ENCODE measurements at places on chromosomes 5 and 9.

DNA sequence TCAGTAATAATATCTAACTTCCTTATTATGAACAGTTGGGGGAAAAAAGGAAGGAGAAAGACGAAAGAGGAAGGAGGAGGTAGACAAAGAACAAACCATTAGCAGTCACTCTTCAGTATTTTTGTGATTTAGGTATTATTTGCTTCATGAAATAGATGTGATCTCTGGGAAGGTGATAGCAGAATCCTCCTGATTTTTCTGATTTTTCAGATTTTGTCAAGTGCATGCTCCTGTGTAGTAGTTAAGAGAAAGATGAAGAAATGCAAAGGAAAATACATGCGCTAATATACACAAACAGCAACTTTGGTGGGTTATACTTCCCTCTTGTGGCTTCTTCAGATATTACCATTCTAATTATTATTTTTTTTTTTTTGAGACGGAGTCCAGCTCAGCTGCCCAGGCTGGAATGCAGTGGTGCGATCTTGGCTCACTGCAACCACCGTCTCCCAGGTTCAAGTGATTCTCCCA, 31.6 kb downstream of the LMNB1 start:
- DNase-seq: no peak

- no peak for DNase-seq
Observed at GRCh38 chr5:56908942-56909293, 478 bp upstream of the SETD9 start.

GRCh38 chr5:74919487-74919886, 53.3 kb upstream of the FAM169A start:
- no peak for DNase-seq

DNA sequence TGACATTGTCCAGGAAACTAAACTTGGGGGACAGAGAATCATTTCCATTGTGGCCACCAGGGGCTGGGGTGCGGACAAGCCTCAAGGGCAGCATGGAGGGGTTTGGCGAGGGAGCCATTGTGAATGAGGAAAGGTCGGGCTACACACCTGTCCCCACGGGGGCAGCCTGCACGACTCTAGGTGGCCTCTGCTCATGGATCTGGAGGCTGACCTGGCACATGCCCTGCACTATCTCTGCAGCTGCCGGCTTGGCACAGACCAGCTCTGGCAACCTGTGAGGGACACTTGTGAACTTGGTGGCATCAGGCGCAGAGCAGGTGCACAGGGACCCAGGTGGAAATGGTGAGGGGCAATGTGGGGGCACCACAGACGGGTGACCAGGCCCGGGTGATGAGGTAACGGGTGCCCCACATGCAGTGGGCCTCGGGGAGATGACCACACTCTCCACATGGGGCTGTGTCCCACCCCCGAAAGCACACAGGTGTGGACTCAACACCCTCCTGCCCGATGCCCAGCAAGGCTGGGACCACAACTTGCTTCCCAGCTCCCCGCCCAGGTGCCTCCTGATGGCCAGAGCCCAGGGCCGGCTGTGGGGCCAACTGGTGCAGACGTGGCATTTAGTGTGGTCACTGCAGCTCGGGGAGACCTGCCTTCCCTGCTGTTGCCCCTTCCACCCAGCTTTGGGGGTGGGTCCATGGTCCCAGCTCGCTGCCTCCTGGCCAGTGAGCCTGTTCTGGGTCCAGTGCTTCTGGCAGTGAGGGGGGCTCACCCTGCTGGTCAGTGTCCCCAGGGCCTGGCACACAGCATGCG, 60.9 kb upstream of the UBAC1 start:
- DNase-seq: no peak

GRCh38 chr5:56585999-56586691, 229.2 kb upstream of the MAP3K1 start:
- no peak for DNase-seq

- DNase-seq: no peak
Observed at GRCh38 chr5:15796557-15796956, 296.6 kb downstream of the FBXL7 start.

DNA sequence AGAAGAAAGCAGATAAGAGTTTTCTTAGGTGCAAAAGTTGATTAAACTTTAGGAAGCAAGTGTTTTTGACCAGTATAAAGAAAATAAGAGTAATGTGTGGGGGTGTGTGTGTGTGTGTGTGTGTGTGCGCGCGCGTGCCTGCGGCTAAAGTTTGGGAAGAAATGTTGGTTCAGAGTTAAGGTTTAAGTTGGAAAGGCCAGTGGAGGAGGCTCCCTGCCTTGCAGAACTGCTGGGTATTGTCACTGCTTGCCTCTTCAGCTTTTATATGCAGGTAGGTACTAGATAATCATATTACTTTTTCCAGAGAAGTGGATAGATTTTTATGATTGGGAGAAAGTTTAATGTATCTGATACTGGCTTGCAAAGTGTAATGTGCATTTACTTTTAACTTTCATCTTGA, 2.0 kb downstream of the PIK3R1 start:
- DNase-seq: no peak

DNA sequence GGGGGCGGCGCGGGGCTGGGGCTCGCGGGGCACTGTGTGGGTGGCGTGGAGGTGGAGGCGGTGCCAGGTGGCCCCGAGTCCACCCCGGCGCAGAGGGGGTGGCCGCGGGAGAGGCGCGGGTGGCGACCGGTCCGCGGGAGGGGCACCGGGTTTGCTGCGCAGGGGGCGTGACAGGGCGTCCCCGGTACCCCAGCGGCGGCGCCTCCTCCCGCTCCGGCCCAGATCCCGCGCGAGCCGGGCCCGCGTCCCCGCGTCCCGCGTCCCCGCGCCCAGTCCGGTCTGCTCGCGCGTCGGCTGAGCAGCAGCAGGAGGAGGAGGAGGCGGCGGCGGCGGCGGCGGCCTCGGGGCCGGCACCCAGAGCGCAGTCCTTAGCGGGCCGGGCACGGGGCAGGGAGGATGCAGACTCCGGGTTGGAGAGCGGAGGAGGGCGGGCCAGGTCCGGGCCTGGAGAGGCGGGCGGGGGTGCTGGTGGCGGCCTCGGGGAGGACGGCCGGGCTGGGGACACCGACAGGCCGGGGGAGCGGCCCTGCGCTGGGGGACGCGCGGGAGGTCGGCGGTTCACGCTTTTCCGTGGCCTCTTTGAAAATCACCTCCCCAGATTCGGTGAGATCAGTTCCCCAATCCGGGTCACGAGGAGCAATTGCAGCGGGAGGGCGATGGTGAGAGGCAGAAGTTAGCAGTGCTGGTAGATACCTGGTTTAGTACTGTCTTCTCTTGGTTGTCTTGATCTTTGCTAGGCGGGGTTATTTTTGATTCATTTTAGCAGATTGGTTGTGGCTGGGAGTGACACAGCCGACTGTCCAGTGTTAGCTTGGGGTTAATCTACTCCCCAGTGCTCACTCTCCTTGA, 1.7 kb downstream of the TRIO start:
- DNase-seq: peak; percentile 82

GRCh38 chr9:127539982-127540663, 72.0 kb upstream of the STXBP1 start:
- DNase-seq: no peak

GRCh38 chr5:171428168-171428696, 8.8 kb downstream of the FGF18 start:
- DNase-seq: no peak

- DNase-seq: no peak
Observed at GRCh38 chr5:19771174-19771835, 216.7 kb downstream of the CDH18 start.

GRCh38 chr5:98401656-98402055, 371.8 kb upstream of the RGMB start:
- no peak for DNase-seq

Data from GM06990 (cell line).